ENCODE measurements at places on chromosomes 3 and 15.

DNA sequence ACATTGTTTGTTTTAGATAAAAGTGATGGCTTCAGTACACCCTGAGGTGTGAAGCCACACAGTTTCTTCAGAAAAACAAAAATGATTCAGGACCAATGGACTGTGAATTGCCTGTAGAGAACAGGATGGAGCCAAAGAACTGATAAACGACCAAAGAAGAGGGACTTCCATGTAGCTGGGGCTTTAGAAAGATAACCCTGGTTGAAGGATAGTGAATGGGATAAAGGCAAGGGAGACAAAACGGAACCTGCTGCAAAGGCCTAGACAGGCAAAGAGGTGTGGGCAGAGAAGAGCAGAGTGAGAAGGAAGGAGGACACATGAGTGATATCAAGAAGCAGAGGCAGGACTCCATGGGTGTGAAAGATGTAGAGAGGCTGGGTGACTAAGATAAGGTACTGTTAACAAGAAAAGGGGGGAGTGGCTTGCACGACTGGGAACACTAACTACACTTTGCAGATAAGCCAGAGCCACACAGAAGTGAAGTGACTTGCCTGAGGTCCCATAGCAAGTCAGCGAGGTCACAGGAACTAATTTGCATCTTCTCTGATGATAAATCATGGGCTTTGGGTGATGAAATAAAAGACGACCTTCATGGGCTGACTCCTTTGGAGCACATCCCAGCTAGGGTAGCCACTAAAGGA, 44.3 kb downstream of the RAB6B start:
- DNase-seq = no peak

- no peak for DNase-seq
Observed at GRCh38 chr15:85999658-86000057, 80.0 kb upstream of the AGBL1 start.

GRCh38 chr3:108185536-108185935, 36.7 kb downstream of the IFT57 start:
- no peak for DNase-seq

DNA sequence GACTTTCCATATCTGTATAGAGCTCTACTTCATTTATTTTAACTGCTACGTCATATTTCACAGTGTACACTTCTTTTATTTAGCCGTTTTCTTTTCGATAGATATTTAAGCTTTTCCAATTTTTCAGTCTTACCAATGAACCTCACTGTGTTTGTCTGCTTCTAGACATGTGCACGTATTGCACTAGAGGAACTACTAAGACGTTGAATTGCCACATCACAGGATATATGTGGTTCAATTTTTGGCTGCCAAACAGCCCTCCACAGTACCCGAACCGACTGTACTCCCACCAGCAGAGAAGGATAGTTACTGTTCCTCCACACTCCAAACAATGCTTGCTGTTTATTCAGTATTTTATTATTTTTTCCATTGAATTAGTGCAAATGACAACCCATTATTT, 2.0 kb downstream of the NR1I2 start:
- DNase-seq = no peak

DNA sequence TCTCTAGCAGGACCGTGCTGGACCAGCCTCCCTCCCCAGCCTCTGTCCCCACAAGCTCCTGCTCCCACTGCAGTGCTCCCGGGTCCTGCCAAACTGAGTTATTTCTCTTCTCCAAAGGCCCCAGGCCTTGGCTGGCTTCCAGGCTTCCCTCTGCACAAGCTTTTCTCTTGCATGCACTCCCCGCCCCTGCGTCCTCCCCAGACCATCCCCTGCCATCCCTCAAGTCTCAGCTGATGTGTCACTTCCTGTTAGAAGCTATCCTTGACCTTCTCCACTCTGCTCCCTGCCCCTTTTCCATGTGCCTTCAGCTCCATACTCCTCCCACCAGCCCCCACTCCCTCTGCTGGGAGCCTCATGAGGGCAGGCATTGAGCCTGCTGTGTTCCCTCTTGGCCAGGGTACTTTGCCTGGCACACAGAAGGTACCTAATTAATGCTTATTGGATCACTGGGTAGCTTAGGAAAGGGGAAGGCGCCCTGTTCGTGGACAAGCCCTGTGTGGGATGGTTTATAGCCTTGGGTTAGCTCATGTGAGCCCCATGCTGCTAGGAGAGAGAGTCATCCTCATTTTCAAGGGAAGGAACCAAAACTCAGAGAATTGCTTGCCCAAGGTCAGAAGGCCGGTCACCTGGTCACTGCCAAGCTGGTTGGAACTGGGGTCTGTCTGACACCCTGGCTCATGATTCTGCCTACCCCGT, 56.4 kb downstream of the FEM1B start:
- no peak for DNase-seq
